SJSA1 (cell line): ENCODE measurements at places on chromosomes 5 and 9. TPM values are rescaled to one million over a fixed set of nuclear protein-coding genes. Genes with fewer than 3 reads are reported as not detected.
A peak's percentile ranks its signal among the peaks of the same experiment; 100 is the strongest.

DNA sequence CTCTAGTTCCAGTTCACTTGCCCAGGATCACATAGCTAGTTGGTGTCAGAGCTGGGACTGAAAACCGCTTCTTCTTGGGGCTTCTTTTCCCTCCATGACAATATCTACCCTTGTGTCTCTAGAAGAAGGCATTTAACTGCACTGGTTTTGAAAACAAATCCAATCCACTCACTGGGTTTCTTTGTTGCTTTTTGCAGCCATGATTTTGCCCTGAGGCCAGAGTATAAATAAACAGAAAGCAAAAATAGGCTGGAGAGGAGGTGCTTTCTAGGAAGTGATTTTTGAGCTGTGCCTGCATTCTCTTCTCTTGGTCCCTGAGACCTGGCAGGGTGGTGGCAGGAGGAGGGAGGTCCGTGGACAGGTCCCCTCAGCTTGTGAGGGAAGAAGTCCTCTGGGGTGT is 6.9 kb upstream of the TRIO start:
- H3K27me3 ChIP-seq = no peaks in the 10 kb centered on the region
- H3K4me1 ChIP-seq = peaks cover 20% of the 10 kb centered on the region
- no peaks in the 10 kb centered on the region; the same call in 1 of the 2 replicates for H3K36me3 ChIP-seq
- DNase-seq = peak; percentile 65
- no peak overlapping the region for H3K4me3 ChIP-seq

Gene KCNV2
- not detected in 2 replicates for total RNA-seq

- no peak for DNase-seq
- H3K27ac ChIP-seq = no peak overlapping the region
- peaks cover 64% of the 10 kb centered on the region for H3K36me3 ChIP-seq
- H3K4me3 ChIP-seq = no peak overlapping the region
Measured at GRCh38 chr9:132391449-132391848, 15.2 kb downstream of the TTF1 start.

DNA sequence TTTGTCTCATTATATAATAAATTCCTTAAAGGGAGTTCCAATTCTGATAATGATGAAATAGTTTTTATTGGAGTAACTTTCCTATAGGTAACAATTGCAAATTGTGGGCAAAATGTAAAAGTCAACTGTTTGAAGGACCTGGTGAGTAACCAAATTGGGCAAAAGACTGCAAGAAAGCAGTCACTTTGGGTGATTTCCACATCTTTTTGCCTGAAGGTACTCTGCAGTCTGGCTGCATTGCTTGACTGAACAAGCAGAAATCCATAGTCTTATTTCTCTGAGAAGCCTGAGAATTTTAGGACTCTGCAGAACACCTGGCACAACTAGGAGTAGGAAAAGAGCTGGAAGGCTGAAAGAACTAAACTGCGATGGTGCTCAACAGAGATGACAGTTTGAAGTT is 114.9 kb downstream of the HOMER1 start:
- no peaks in the 10 kb centered on the region for H3K36me3 ChIP-seq
- DNase-seq = no peak

GRCh38 chr5:173028811-173029327 is 27.3 kb upstream of the CREBRF start:
- DNase-seq = no peak
- no peaks in the 10 kb centered on the region for H3K4me1 ChIP-seq
- H3K36me3 ChIP-seq = peaks cover 13% of the 10 kb centered on the region
- no peaks in the 10 kb centered on the region for H3K27me3 ChIP-seq
- H3K27ac ChIP-seq = no peak overlapping the region
- no peak overlapping the region for H3K4me3 ChIP-seq

DNA sequence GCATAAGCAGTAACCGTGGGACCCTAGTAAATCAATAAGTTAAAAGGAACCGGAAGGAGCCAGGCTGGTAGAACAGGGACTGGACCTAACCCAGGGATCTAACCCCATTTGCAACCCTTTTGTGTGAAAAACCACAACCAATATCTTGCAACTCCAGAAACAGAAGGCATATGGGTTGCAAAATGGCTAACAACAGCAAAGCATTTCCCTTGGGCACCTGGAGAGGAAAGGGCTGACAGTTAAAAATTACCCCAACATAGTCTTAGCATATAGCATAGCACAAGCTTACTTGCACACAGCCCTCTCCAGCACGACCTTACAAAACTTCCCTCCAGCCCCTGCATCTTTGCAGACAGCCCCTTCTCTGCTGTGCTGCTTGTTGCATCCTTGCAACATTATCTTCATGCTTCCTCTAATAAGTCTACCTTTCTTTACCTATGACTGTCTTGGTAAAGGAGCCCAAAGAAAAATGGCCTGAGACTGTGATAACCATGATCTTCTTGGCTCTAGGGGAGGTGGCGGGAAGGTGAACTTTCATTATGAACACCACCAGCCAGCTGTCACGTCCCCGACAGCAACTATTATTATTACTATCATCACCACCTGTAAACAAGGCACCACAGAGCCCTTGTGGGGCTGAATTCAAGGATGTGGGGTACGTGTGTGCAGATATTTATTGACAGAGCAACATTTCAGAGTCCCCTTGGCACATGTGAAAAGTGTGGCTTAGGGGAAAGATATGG is 49.8 kb downstream of the PRRC1 start:
- H3K4me1 ChIP-seq = no peaks in the 10 kb centered on the region
- no peak overlapping the region for H3K4me3 ChIP-seq
- H3K27me3 ChIP-seq = peaks cover 3% of the 10 kb centered on the region; the same call in 1 of the 2 replicates

Gene CTNND2
- total RNA-seq = 0.03 TPM in 1 of 2 replicates, not detected in the other

DNA sequence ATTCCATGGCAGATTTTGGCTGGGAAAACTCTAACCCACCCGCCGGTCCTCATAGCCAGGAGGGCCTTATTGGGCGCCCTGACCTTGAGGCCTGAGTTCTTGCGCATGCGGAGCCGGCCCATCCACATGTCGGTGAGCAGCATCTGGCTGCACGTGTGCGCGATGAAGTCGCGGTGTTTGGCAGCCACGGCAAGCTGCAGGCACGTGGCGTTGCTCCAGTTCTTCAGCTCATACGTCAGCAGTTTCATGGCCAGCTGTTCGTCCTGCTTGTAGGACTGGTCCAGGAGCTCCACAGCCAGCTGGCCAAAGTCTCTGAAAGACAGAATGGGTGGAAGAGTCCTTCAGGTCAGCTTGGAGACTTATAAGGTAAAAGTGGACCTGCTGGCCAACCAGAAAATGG is 204.3 kb upstream of the KLF9 start:
- no peaks in the 10 kb centered on the region for H3K36me3 ChIP-seq
- no peak overlapping the region for H3K27ac ChIP-seq
- no peak overlapping the region for H3K4me3 ChIP-seq
- H3K4me1 ChIP-seq = no peaks in the 10 kb centered on the region
- no peaks in the 10 kb centered on the region for H3K27me3 ChIP-seq

DNA sequence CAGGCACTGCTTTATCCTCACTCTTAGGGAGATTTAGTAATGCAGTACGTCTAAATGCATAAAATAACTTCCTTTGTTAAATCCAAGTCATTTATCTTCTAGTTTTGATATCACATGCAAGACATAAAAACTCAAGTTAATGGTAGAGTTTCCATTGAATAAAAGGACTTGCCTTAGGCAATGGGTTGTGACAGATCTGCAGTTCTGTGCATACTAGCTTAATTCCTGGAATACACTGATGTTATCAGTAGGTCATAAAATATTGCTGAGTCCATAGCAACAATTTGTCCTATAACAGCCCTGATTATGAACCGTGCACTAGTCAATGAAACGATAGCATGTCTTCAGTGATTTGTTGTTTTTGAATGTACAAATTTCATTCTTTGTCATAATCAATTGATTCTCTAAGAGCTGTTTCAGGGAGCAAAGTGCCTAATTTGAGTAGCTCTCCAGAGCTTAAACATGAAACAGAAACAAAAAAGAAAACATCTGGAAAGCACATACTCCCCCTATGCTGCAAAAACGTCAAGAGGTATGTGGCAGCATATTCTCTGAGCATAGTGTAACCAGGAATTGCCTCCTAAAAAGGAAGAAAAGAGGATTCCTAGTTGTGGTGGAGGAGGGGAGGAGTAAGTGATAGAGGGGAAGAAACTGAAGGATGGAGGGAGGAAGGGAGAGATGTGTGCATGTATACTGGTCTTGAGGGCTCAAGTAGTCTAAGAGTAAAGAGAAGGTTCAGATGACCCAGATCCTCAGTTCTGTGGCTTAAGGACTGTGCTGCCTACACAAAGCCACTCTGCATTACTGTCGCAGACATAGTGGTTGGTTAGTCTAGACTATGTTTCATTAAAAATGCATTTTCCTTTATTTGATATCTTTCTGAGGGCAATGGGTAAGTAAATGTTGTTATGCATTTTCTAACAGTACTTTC is 589.2 kb downstream of the PRR16 start:
- H3K27me3 ChIP-seq = no peaks in the 10 kb centered on the region
- no peaks in the 10 kb centered on the region for H3K36me3 ChIP-seq
- H3K4me1 ChIP-seq = no peaks in the 10 kb centered on the region
- H3K27ac ChIP-seq = no peak overlapping the region

GRCh38 chr5:128538000-128538249 is at the start of gene FBN2:
Gene FBN2, minus strand, starts transcription at chr5:128538245. Its CDS starts 642 bp downstream, at chr5:128537603.
- H3K36me3 ChIP-seq = no peaks in the 10 kb centered on the region
- H3K4me1 ChIP-seq = peaks cover 25% of the 10 kb centered on the region
- H3K27ac ChIP-seq = no peak within 1 kb of the TSS
- no peak for DNase-seq
- peak within 1 kb of the TSS; percentile 42 for H3K4me3 ChIP-seq

Gene RABGAP1
- 27.8 and 55.6 TPM in 2 replicates for total RNA-seq

Gene LRRTM2
- 0.21 TPM in 1 of 2 replicates, not detected in the other for total RNA-seq

DNA sequence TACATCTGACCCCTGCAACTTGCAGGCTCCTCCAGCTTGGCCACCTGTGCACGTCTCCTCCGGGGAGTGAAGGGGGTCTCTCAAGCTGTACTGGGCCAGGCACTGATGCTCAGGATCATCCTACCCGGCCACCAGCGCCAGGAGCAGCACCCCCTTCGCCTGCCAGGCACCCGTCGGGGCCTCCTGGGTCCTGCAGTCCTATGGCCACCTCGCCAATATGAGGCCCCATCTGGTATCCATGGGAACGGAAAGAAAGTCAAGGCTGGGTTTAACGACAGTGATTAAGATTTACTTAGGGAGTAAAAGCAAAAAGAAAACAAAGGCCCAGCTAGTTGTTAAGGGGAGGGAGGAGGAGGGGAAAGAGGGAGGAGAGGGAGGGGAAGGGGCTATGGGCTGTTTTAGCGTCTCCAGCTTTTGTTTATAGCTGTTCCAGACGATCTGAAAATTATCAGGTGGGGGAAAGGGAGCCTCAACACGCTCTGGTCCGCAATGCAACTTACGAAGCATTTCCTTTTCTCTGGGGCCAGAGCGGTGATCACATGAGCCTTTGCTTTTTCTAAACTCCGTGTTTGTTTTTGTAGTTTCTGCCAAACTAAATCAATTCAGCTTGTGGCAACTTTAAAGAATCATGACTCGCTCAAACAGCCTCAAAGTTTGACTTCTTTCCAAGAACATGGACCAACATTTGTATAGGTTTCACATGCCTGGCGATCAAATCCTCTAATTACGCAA is 132.4 kb downstream of the ROR2 start:
- H3K27me3 ChIP-seq = no peaks in the 10 kb centered on the region; the same call in none of the 2 replicates
- no peak overlapping the region for H3K27ac ChIP-seq
- no peak overlapping the region for H3K4me3 ChIP-seq
- H3K36me3 ChIP-seq = no peaks in the 10 kb centered on the region

Gene LHX3
- not detected in 2 replicates for total RNA-seq

DNA sequence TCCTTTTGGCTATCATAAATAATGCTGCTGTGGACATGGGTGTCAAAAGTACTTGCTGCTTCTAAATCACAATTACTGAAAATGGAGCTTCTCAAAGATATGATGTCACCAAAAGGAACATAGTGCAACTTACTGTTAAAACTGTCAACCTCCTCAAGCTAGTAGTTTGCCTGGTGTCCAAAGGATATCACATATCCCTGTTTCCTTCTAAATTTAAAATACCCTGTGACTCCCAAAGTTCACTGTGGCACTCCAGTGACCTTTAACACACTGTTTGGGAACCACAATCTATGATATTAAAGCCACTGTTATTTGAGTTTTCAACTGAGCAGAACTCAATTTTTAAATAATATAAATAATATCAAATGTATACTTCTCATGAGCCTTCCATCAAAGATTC is 18.2 kb downstream of the GLIS3 start:
- H3K27ac ChIP-seq = no peak overlapping the region
- H3K36me3 ChIP-seq = no peaks in the 10 kb centered on the region
- no peak overlapping the region for H3K4me3 ChIP-seq
- H3K4me1 ChIP-seq = peaks cover 15% of the 10 kb centered on the region; the same call in 1 of the 2 replicates
- no peaks in the 10 kb centered on the region for H3K27me3 ChIP-seq

- H3K27ac ChIP-seq = no peak overlapping the region
- peaks cover 24% of the 10 kb centered on the region for H3K4me1 ChIP-seq
- no peaks in the 10 kb centered on the region for H3K27me3 ChIP-seq
Measured at GRCh38 chr9:92534674-92535073, 1.1 kb downstream of the ECM2 start.
